ENCODE measurements at places on chromosomes 7 and 10.

GRCh38 chr10:6033954-6034353 is 28.2 kb downstream of the IL2RA start:
- DNase-seq, result no peak

GRCh38 chr7:112420236-112420861 is 29.9 kb upstream of the IFRD1 start:
- no peak for DNase-seq

- no peak for DNase-seq
Measured at GRCh38 chr10:17210361-17210760, 8.9 kb upstream of the TRDMT1 start.

- no peak for DNase-seq
Measured at GRCh38 chr10:24315211-24315610, 106.3 kb downstream of the KIAA1217 start.

- no peak for DNase-seq
Measured at GRCh38 chr10:21602313-21602712, 68.3 kb downstream of the MLLT10 start.

GRCh38 chr7:55044371-55044717 is 25.5 kb downstream of the EGFR start:
- no peak for DNase-seq

DNA sequence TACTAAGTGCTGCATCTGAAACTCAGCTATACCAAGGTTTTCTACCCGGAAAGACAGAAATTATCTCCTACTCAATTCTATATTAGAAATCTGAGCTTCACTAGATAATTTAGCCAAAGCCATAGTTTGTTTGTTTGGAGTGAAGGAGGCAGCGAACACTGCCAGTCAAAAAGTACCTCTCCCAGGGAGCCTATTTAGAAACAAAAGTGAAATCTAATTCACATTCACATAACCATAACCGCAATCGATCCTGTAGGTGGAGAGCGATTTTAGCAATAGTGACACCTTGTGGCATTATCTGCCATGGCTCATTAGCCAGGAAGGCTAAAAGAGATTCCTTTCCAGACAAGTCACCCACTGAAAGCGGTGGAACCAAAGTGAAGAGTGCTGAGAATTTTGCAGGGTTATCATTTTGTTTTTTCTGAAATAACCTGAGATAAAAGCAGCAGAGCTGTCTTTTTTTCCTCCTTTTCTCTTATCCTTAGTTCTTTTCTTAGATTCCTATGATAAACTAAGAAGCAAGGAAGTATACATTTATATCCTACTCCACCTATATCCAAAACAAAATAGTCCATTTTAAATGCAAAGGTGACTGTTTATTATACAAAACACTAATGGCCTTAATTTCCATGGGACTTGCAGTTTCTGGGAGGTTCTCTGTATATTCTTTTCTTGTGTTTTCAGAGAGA is 83.7 kb upstream of the BET1 start:
- peak; percentile 13 for DNase-seq
